ENCODE measurements at places on chromosomes 7 and 10. TPM values are rescaled to one million over a fixed set of nuclear protein-coding genes. Genes with fewer than 3 reads are reported as not detected.

Gene IFIT3
- 12.5 TPM for polyA plus RNA-seq

DNA sequence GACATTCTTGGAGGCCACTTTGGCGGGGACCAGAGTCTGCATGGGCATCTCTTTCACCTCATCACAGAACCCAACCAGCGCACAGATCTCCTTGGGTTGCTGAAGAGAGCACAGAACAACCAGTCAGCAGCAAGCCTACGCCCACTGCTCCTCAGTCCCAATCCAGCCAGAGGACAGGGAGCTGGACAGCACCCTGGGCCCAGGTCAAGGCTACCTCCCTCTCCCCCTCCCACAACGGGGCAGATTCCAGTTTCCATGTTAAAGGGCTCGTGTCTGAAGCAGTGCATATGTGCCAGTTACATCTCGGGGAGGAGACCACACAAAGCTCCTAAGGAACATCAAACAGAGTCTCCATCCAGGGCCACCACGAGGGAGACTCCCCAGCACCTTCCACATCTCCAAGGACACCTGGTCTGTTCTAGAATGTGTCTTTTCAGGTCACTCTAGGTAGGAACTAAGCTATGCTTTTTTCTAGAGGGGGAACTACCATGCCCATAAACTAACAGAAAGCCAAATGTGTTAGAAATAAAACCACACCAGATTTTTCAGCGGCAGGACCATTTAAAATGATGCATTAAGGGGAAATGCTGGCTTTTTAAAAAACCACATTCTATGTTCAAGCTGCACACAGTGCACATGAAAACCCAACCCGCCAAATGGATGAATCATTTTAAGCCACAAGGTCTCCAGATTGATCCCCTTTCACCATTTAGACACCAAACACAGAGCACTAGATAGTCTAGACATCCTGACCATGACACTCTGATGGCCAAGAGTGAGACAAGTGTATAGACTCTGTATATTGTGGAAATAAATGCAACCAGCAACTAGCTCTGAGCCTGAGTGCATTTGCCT is 28.9 kb downstream of the PSAP start:
- peak; percentile 41 for DNase-seq

DNA sequence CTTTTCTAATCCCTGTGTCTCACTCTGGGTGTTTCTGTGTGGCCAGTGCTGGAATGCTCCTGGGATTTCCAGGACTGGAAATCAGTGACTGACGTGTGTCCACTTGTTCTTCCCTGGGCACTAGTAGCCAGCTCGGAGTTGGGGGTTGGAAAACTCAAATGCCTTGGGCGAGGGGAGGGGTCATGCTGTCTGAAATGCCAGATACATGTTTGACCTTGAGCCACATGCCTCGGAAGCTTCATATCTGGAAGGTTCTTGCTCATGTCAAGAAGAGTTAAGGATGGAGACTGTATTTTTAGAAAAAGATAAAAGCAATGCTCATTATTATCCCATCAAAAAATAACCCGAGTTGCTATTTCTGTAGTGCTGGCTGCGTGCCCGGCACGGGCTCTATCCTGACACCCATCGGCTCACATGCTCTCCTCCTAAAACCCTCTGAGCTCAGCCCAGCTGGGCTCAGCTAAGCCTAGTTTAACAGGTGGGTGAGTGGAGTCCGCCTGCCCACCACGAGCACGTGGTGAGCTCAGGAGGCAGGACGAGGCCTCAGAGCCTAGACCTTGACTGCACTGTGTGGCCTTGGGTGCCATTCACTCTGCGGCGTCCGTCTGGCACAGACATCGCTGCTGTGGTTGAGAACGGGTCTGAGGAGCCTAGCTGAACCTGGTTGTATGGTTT is 6.4 kb downstream of the DPYSL4 start:
- no peak for DNase-seq

DNA sequence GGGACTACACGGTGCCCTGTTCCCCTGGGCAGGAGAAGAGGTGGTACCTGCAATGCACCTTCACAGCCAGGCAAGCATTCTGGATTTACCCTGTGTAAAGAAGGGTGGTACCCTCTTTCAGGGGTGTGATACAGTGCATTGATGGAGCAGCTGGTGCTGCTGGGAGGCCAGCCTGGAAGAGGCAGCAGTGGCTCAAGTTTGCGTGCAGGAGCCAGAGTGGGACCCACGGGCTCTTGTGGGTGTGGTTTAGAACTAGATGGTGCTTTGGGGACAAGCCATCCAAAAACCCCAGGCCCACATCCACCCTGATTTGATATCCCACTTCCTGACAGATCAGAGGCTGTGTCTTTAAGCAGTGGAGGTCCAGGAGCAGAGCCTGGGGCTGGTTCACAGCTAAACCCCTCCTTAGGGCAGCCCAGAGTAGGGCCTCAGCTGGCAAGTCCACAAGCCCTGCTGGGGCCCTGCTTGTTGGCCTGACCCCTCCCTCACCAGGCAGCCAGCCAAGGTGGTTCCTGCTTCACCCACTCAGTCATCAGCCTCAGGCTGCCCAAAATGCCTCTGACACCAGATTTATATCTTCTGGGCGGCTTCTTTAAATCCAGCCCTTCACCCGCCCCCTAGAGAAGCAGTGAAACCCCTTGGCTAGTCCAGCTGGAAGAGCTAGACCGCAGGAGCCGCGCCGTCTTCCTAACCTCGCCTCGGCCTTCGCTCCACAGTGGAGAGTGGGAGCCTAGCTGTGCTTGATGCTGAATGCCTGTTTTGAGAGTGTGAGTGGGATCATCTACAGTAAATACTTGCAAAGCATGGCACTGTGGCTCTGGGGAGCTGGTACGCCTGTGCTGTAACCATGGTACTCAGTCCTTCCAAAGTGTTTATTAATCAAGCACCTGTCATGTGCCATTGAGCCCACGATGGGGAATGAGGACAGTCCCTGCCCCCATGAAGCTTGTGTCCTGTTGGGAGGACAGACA is 1.4 kb upstream of the ASIC3 start:
- no peak for DNase-seq

DNA sequence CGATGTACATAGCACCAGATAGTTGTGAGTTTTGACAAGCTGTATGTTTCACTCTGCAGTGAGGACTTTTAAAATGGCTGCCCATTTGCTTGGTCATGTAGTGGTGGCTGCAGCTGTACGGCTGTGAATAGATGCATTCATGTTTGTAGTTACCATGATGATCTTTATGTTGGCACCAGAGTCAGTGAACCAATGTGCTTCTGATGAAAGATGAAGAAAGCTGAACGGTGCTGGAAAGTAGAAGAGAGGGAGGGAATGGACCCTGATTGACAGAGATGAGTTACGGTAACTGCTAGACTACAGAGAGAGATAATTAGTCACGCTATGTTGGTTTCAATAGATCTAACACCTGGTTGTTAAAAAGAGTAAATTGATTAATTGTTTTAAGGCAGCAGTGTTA is 256.8 kb downstream of the CELF2 start:
- DNase-seq, result no peak

Gene PRSS37
- polyA plus RNA-seq, result not detected

DNA sequence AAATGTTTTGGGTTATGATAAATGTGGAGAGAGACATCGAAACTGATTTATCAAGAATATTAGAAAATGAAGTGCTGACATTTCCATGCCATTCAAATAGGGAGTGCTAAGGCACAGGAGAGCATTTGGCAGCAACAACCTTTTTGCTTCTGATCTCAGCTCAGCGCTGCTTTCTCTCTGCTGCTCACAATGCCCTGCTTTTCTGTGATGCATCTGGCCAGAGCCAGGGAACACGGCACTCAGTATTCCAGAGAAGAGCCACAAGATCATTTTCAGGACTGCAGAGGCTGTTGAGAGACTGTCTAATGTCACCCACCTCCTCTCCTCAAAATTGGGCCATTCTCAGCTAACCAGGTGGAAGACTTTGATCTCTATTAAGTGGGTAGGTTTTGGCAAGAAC is 28.1 kb downstream of the INSYN2A start:
- no peak for DNase-seq

- DNase-seq, result no peak
Observed at GRCh38 chr10:84076540-84077195, 62.6 kb upstream of the GHITM start.

- DNase-seq, result no peak
Observed at GRCh38 chr7:75534727-75535307, 42.7 kb downstream of the SPDYE5 start.

- DNase-seq, result no peak
Observed at GRCh38 chr10:69068549-69068948, 19.4 kb upstream of the SRGN start.

Gene HOXA2
- polyA plus RNA-seq, result not detected

- DNase-seq, result no peak
Observed at GRCh38 chr10:100025576-100025975, 15.8 kb upstream of the DNMBP start.

DNA sequence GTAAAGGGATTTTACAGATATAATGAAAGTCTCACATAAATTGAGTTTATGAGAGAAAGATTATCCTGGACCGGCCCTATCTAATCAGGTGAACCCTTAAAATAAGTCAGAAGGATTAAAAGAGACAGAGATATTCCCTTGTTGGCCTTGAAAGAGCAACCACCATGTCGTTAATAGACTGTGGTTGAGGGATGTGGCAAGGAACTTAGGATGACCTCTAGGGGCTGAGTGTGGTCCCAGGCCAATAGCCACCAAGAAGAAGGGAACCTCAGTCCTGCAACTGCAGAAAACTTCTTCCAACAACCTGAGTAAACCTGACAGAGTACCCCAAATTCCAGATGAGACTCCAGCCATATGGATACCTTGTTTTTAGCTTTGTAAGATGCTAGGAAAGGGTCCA is 121.5 kb downstream of the POLR1F start:
- DNase-seq, result no peak

Gene NXPH1
- not detected for polyA plus RNA-seq

Gene SNCG
- polyA plus RNA-seq, result not detected

- no peak for DNase-seq
Observed at GRCh38 chr10:93190372-93190771, 116.7 kb downstream of the CYP26A1 start.

DNA sequence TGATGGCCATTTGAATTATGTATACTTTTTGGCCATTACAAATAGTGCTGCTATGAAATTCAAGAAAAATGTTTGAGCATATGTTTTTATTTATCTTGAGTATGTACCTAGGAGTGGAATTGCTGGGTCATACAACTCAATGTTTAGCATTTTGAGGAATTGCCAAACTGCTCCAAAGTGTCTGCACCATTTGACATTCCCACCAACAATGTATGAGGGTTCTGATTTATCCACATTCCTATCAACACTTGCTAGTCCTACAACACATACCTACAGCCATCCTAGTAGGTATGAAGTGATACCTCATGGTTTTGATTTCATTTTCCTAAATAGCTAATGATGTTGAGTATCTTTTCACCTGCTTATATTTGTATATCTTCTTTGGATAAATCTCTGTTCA is 165.5 kb downstream of the NOC3L start:
- DNase-seq, result no peak

DNA sequence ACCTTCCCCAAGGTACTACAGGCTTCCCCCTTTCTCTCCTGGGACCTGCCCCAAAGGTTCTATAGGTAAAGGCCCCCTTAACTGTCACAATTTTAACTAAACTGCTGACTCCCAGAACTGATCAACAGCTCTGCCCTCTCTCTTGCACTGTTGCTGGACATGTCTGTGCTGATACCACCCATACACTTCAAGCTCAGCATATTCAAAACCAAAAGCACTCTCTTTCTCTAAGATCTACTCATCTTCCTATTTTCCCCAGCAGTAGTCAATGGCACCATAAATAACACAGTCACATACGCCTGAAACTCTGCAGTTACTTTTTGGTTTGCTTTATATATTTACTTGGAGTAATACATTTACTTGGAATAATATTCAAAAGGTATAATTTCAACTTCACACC is 12.3 kb downstream of the OSBPL3 start:
- DNase-seq, result no peak

Gene AKR1C4
- polyA plus RNA-seq, result not detected

GRCh38 chr10:110701617-110701971 is 57.5 kb downstream of the RBM20 start:
- DNase-seq, result no peak

Gene CALML3
- not detected for polyA plus RNA-seq

- no peak for DNase-seq
Observed at GRCh38 chr7:158344706-158345300, 242.8 kb downstream of the PTPRN2 start.

DNA sequence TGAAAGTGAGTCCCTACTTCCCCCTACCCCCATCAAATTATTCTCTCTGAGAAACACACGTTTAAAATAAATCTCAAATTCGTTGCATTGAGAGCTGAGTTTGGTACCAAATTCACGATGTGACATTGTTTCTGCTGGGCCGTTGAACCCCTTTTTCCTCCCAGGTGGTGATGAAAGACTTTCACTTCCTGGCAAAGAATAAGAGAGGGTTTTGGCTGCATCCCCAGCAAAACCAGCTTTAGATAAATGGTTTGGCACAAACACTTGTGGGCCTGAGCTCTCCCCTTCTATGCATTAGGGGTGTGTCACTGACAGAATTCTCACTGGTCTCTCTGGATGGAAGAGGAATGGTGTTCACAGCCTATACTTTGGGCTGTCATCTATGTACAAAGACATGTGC is 8.8 kb upstream of the DNTT start:
- DNase-seq, result no peak

Gene DPP6
- polyA plus RNA-seq, result not detected

DNA sequence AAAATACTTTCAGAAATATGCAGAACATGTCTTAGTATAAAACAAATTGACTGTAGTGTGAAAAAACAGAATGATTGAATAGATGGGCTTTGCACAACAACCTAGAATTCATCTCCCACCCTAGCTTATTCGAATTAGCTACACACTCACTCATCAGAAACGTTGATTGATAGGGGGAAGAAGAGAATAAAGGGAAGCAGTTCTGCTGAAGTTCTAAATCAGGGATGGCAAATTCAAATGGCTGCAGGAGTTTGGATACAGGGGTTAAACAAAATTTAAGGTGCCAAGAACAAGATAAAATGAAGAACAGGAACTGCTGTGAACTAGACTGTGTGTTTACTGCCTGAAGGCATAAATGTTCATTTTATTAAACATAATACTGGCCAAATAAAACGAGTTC is 9.0 kb downstream of the CD36 start:
- no peak for DNase-seq

DNA sequence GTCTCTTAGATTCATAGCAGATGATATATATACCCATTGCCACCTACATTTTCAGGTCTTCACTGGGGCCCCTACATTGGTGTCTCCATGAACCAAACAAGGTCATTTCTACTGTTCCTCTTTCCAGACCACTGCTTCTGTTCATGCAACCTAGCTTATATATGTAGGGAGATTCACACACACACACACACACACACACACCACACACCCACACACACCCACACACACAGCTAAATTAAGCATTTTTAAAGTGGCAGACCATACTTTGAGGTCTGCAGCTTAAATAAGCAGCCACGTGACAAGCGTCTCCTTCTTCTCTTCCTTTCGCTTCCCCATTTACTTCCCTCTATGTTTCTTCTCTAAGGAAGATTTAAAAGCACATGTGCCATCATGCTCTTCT is 70.0 kb upstream of the CC2D2B start:
- DNase-seq, result no peak

GRCh38 chr7:94492601-94493000 is 17.0 kb upstream of the CASD1 start:
- DNase-seq, result no peak

- no peak for DNase-seq
Observed at GRCh38 chr7:150435390-150436073, 14.9 kb upstream of the GIMAP8 start.
